ENCODE measurements at places on chromosomes 3 and 15.

DNA sequence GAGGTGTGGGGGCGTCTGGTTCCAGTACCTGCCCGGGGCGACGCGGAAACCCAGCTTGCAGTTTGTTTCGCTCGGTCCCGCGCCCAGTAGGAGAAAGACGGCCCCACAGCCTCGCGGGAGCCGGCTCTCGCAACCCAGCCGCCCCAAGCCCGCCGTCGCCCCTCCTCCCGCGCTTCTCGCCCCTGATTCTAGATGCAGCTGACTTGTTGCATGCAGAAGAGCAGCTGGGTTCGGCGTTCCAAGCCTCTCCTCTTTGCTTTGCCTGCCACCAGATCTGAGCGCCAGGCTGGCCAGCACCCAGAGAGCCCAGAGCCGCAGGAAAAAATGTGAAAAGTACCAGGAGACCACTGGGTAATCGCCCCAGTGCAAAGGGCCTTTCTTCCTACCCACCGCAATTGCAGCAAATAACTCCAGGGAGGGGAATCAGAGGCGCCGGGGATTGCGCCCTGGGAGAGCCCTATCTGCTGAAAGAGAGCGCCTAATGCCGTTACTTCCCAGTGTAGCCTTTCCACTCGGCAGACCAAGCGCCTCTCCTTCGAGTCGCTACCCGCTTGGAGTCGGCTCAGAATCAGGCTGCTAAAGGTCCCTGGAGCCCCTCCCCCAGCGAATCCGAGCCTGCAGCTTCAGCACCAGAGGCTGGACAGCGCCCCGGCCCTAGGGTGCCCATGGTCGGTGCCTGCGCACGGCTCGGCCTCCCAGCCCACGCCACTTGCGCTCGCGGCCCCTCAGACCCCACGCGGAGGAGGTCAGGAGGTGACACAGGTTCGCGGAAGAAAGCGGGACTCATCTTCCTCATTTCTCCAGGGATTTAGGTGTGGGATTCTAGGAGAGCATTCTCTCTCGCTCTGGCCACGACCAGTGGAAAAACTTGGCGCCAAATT, 15.7 kb upstream of the AEN start:
- no peak for DNase-seq

- DNase-seq, result no peak
These were observed 36.1 kb downstream of the AP3S2 start for GRCh38 chr15:89857673-89858072.

GRCh38 chr3:152496286-152496685, 227.6 kb downstream of the MBNL1 start:
- DNase-seq, result no peak

GRCh38 chr3:78737988-78738387, 1029.8 kb downstream of the ROBO1 start:
- no peak for DNase-seq

DNA sequence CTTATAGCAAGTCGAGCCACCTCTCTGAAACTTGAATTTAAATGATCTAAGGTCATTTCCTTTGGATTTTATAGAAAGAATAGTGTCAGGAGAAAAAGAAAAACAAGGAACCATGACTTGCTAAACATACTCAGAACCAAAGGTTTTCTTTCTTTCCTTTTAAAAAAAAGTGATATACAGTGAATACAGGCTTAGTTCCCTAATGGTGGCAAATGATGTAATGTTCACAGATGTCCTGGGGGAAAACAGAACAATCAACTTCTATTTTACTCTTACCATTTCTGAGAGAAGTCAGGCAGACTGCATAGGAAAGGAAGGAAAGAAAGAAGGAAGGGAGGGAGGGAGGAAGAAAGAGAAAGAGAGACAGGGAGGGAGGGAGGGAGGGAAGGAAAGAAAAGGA, 56.5 kb downstream of the ST6GAL1 start:
- no peak for DNase-seq

- no peak for DNase-seq
These were observed 144.2 kb downstream of the PDCD6IP start for GRCh38 chr3:33942483-33943150.

- DNase-seq, result no peak
These were observed 60.9 kb upstream of the EIF1B start for GRCh38 chr3:40248591-40248990.

DNA sequence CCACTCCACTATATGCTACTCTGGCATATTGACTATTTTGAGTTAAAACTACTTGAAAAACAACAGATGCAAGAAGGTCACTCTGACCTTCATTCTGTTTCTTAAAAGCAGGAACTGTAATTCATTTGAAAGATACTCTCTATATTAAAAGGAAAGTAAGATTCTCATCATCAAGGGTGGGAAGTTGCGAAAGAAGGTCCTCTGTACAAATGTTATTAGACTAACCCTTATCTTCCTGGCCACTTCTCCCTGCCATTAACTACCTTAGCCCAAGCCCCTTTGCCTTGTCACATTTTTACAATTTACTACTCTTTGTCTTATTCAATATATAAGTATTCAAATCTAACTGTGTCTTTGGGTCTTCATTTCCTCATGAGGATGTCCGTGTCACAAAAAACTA, 16.1 kb downstream of the SIDT1 start:
- no peak for DNase-seq

DNA sequence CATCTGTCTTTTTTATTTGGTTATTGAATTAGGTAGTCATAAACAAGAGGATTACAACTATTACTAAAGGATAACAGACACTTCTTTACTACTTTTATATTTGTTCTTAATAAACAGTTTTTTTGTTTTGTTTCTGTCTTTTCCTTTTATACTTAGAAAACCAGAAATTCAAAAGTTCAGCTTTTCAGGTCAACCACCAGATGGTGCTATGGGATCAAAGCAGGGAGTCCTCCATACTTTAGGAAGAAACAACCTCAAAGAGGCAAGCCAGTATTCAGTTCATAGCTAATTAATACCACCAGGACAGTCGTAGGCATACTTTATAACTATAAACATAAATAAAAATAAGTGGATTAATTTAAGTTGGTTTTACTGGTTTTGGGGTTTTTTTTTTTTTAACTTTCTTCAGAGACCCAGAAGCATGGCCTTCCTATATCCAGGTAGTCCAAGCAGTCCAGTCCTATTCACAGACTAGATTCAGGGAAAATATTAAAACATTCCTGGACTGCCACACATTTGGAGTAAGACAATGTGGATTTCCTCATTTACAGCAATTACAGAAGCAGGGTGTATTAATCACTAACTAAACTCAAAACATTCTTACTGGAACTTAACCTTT, 16.0 kb upstream of the EID1 start:
- no peak for DNase-seq

DNA sequence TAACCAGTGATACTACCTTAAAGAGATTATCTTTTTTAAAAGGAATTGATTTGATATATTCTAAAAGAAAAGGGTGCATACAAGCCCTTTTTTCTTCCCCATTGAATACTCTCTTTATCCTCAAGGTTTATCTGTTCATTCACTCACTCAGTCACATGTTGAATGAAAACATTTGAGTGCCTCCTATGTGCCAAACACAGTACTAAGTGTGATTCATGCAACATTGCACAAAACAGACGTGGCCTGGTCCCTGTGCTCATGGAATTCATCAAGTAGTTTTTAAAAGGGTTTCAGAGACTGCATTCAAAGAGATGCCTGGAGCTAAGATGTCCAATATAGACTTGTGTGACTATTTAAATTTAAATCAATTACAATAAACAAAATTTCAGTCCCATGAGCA, 462.2 kb upstream of the MDFIC2 start:
- no peak for DNase-seq

DNA sequence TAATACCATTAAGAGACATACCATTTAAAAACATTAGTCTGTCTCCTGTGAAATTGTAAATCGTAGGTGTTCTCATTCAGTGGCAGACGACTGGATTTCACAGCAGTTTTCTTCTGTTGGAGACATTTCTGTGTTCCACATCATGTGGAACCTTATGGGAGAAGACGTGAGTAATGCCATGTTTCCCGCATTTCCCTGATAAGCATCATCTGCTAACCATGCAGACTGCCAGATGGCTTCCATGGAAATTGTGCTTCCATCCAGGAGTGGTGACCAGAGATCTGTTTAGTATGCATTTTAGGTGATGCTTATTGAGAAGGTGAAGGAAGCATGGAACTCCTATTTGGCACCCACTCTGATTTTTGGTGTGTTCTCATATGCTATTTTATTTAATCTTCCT, 28.4 kb upstream of the ST3GAL6 start:
- DNase-seq, result no peak

Measured in ureter (tissue), 1 donor.